ENCODE measurements at places on chromosomes 2 and 18. TPM values are rescaled to one million over a fixed set of nuclear protein-coding genes. Genes with fewer than 3 reads are reported as not detected.

Gene ANKRD62
- total RNA-seq: not detected

Gene VWC2L
- total RNA-seq: not detected

Gene NCKAP5
- 1.3 TPM for total RNA-seq

Gene KIF3C
- total RNA-seq: 22.1 TPM

Gene CCDC85A
- not detected for total RNA-seq

Gene ACMSD
- total RNA-seq: not detected

Gene DSC2
- total RNA-seq: 19.4 TPM

All from hair follicular keratinocyte (primary cell).